ENCODE measurements at places on chromosomes 13 and 19.

GRCh38 chr13:103004661-103005345, 61.4 kb downstream of the SLC10A2 start:
- DNase-seq = no peak

- DNase-seq = peak; percentile 29
Observed at GRCh38 chr19:51689751-51690453, 3.2 kb upstream of the SPACA6 start.

DNA sequence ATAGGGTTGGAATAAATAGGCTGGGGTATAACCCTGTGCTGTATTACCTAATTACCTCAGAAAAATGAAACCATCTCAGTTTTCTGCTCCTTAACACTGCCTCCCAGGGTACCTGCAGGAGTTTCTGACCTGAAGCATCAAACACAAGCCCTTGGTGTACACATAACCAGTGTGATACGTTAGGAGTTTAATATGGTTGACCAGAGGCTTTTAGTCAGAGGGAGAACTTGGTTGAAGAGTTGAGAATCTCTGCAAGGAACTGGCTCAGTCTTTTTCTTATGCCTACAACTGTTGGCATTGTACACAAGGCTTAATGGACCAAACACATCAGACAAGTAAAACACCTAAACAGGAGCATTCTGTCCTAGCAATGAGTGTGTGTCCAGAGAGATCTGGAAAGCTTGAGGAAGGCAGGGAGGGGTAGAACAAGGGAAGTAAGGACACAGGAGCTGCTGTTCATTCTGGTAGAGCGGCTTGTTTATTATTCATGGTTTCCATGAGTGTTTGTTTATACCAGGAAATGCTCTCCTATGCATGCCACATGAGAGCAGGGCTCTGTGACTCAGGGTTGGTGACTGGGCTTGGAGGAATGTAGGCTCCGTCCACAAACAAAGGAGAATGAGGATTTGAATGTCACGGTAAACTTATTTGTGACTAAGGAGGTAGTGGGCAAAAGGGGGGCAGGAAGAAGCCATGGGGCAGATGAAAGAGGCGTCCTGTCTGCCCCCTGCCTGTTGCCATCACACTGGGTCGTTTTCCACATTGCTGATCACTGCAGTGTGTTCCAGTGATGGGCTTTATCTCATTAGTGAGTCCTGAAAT, 11.9 kb upstream of the SPATA13 start:
- peak; percentile 95 for DNase-seq

DNA sequence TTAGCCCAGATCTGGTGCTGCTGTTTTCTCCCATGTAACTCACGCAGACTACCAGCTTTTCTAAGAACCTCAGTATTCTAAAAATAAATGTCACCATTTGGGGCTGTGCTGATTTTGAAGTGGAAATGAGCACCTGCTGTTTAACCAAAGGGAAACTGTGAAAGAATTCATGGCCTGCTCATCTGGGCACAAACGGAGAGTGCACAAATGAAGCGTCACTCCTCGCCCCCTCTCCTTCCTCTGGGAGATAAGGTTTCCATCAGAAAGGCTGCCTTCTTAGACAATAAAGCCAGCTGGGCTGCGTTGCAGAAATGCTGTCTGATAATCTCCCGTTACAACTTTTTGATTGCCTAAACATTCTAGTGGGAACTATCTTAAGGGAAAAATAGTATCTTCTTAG, 73.7 kb upstream of the SLC15A1 start:
- DNase-seq = peak; percentile 54

DNA sequence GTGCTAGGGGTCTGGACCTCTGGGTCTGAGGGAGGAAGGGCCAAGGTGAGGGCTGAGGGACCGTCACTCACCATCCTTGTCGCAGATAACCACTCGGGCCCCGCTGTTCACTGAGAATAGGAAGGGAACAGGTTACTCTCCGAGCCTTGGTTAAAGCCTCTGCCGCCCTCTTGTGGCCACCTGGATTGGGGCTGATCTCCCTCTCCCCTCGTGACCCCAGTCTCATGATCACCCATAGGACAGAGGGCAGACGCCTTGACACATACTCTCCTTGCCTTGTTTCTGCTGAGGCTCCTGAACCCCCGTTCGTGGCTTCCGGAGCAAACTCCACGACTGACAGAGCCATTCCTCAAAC, 580 bp downstream of the HSD17B14 start:
- peak; percentile 86 for DNase-seq

- DNase-seq = peak; percentile 78
Observed at GRCh38 chr19:48698046-48698445, 2.3 kb downstream of the FUT2 start.

DNA sequence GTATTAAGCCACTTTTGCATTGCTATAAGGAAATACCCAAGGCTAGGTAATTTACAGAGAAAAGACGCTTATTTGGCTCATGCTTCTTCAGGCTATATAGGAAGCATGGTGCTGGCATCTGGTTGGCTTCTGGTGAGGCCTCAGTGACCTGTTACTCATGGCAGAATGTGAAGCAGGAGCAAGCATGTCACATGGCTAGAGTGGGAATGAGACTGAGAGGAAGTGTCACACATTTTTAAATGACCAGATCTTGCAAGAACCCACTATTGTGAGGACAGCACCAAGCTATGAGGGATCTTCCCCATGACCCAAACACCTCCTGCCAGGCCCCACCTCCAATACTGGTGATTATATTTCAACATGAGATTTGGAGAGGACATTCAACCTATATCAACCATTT, 25.7 kb upstream of the IGFL4 start:
- no peak for DNase-seq

DNA sequence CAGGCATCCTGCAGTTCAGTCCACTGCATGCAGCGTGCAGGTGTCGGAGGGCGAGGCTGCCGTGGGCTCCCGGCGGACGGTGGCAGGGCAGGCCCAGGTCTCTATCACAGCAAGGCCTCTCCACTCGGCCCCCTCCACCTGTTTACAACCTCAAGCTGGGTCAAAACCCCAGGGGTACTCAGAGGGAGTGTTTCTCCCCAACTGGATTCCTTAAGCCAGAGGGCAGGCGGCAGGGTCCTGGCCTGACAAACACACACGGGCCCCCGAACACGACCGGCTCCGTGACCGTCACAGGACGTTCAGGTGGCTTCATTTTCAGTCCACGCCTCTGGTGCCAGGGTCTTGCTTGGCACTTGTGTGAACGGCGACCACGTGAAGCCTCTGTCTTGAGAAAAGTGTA, 23.5 kb downstream of the RASA3 start:
- no peak for DNase-seq

DNA sequence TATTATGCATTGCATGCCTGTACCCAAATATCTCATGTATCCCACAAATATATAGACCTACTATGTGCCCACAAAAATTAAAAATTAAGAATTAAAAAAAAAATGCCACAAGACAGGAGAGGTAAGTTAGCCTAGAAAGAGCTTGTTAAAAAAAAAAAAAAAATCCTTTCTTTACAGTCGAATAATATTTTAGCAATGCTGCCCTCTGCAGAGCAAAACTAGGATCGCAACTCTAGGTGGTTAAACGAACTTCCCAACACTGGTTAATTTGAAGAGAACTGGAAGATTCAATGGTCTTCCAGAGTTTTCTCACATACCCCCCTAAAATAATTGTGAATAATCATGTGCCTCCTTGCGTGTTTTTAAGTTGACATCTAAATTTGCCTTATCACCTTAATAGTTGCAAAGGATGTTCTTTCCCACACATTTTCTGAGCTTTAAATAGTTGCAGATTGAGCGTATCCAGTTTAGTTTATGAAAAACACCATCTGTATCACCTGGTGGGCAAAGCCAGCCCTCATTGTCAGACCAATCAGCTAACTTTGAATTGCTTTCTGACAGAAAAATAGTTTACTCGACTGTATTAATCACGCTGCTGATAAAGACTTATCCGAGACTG, 47.4 kb upstream of the RCBTB2 start:
- peak; percentile 85 for DNase-seq

DNA sequence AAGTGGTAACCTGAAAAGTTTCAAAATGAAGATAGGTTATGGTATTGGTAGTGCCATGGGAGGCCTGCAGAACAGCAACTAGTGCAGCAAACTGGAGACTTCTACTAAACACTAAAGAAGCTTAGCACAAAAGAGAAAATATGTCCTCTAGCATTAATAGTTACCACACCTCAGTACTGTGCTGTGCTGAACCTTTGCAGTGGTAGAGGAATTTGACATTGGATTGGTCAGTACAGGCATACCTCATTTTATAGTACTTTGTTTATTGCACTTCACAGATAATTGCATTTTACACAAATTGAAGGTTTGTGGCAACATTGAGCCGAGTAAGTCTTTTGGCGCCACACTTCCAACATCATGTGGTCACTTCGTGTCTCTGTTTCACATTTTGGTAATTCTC, 40.4 kb downstream of the ZMYM2 start:
- no peak for DNase-seq

- DNase-seq = no peak
Observed at GRCh38 chr19:4014541-4015491, 7.3 kb downstream of the PIAS4 start.

GRCh38 chr13:77465603-77466195, 69.8 kb upstream of the SCEL start:
- no peak for DNase-seq

DNA sequence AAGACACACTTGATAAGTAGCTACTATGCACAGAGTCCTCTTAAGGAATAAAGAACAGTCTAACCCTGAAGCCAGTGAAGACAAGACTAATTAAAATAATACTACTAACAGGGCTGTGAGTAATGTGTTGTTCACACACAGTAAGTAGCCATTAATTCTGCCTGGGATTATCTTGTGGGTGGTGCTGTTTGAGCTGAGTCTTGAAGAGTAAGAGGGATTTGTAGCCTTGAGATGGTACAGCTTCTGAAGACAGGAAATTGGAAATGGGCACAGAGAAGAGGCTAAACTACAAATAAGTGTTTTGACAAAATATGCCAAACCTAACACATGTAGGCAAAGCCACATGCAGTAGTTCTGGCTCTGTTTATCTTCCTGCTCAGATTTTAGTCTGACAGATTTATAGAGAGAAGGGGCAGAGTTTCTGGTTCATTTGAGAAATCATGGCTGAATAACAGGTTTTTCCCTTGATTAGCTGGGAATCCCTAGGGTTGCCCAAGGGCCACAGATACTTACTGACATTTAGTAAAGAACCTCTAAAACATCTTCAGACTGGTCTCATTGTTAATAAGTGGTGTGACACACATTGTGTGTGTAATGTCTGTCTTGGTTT, 38.0 kb downstream of the ITGBL1 start:
- no peak for DNase-seq

- DNase-seq = peak; percentile 57
Observed at GRCh38 chr19:3368848-3369336, 2.5 kb downstream of the NFIC start.

- no peak for DNase-seq
Observed at GRCh38 chr19:18773682-18774081, 17.4 kb downstream of the COMP start.

DNA sequence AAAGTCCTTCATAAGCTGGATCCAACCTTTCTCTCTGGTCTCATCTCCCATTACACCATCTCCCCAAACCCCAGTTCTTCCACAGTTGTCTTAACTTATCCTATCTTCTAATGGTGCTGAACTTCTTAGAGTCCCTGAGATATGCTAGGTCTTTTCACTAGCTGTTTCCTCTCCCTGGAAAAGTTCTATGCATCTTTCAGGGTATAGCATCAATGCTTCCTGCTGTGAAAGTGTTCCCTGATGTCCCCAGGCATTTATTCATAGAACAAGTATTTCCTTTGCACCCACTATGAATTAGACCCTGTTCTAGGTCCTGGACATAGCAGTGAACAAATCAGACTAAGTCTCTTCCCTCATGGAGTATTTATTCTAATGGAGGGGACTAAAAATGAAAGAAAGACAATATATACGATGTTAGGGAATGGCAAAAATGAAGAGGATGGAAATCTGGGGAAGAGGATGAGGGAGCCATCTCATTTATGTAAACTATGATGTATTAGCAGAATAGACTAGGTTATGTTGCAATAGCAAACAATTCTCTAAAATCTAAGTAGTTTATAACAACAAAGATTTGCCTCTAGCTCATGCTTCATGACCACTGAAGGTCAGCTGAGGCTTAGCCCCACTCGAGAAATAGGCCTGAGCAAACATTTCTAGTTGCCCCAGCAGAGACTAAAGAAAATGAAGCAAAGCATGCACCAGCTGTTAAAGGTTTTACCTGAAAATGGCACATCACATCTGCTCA, 120.0 kb downstream of the CYSLTR2 start:
- no peak for DNase-seq

GRCh38 chr13:114285166-114285808, 3.9 kb downstream of the UPF3A start:
- DNase-seq = peak; percentile 27

- DNase-seq = no peak
Observed at GRCh38 chr13:63554157-63554556, 2138.5 kb upstream of the PCDH20 start.

DNA sequence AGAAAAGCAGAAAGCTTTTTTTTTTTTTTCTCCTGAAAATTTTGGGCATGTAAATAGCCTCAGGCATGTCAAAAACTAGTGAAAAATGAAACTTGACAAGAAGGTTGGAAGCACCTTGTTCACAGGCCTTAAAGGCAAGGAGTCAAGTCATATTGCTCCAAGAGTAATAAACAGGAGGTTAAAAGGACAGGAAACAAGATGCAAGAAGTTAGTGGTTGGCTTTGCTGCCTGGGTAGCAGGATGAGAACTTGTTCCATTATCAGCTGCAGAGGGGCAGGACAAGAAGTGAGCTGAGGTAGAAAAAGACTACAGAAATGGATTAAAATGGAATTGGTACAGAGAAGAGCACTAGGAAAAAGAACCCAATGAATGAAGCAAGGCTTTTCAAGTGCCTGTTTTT, 242.6 kb downstream of the DCT start:
- DNase-seq = no peak

GRCh38 chr13:98947925-98948324, 29.9 kb downstream of the DOCK9 start:
- no peak for DNase-seq

DNA sequence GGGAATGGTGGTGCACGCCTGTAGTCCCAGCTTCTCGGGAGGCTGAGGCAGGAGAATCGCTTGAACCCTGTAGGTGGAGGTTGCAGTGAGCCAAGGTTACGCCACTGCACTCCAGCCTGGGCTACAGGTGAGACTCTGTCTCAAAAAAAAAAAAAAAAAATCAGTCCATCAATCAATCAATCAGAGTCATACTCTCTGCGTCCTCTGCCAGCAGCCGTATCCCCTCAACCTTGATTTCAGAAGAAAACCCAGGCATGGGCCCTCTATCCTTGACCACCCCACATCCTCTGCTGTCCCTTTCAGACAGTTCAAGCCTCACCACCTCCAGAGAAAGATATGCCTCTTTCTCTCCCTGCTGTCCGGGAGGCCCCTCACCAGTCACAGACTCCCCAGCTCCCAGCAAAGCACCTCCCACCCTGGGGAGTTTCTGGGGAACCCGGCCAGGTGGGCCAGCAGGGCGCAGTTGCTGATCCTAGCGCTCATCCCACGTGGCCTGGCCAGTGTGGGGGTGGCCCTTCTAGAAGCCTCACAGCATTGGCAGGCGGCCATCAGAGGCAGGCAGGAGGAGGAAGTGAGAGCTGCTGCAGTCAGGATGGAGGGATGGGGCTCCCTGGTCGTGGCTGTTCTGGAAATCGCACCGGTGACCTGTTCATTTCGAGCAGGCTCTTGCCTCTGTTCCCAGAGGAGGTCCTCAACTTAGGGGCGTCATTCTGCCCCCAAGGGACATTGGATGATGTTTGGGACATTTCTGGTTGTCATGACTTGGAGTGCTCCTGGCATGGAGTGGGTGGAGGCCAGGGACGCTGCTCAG, 10.2 kb upstream of the JSRP1 start:
- peak; percentile 66 for DNase-seq
